Fibroblast of skin of left quadriceps (primary cell): ENCODE measurements at places on chromosomes 16 and 17.

DNA sequence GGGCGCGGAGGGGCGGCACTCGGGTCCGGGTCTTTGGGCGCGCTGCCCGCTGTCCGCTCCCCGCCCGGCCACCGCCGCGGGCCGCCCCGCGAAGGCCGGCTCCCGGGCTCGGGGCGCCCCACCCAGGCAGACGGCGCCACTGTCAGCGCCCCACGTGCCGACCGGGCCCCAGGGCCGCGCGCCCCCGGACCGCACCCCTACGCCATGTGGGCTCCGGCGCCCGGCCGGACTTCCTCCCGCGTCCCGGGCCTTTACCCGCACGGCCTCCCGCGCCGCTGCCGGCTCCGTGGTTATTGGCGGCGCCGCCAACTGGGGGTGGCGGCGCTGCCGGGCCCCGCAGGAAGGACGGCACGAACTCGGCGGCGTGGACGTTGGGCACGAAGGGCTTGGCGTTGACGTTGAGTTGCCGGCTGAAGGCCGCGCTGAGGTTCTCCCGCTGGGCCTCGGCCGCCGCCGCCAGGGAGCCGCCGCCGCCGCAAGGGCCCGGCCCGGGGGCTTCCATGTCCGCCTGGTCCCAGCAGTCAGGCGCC lies 577 bp downstream of the GSPT1 start:
- DNase-seq, result no peak

GRCh38 chr16:56266641-56267607 lies 75.6 kb downstream of the GNAO1 start:
- no peak for DNase-seq

DNA sequence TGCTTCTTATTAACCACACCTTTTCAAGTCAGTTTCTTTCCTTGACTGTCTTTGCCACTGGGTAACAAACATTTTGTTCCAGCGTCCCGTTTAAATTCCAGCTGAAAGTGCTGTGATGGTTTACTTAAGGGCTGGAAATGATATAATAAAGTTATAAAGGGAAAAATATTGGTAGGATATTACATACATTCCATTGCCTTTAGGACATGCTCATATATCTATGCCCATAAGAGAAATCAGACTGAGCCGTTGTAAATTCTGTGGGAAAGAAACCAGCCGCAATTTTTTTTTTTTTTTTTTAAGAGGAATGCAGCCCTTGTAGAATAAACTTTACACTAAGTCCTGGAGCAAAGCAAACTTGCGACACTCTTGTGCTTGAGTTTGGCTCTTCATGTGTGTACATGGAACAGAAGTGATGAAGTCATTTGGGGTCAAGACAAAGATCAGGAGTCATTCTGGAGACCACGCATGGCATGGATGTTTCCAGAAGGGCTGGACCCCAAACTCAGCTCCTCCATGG lies 210.9 kb downstream of the XYLT1 start:
- peak; percentile 58 for DNase-seq

- DNase-seq, result no peak
Measured at GRCh38 chr17:50200457-50201275, 765 bp downstream of the COL1A1 start.

DNA sequence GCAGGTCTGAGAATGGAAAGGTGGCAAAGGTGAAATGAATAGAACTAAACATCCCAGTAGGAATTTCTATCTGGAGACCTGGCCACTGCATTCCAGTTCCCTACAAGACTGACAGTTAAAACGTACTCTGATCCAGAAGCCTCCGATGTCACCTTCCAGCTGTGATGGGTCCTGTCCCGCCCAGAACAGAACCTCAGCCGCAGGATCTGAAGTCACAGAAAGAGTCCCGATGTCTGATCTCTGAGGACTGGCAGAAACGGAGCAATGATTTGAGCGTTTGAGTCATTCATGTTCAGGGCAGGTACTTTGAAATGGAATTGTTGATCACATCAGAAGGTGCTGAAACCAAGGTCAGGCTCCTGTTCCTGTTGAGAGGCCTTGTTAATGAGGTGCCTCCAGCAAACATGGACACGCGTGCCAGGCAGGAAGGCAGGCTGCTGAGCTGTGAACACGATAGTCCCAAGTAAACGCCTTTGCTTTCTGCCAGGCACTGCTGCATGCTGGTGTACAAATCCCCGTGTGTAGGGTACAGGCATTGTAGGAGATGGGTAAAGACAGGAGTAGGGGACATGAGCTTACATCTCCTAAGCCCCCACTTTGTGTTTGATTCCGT lies 61.4 kb downstream of the VAT1L start:
- no peak for DNase-seq

DNA sequence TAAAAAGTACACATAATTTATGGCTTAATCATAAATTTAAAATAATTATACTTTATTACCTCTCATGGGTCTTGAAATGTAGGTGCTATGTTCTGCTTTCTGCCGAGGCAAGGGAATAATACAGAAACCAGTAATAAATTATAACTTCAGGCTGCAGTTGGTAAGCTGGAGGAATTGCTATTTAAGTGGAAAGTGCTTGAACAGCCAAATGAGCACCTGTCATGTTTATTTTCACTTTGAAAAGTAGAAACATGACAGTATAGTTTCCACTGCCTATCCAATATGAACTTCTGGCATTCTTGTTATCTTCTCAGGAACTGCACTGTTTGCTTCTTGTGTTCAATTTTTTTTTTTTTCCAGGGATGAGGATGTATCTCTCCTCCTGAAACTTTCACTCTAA lies 146.0 kb downstream of the FTO start:
- DNase-seq, result no peak

DNA sequence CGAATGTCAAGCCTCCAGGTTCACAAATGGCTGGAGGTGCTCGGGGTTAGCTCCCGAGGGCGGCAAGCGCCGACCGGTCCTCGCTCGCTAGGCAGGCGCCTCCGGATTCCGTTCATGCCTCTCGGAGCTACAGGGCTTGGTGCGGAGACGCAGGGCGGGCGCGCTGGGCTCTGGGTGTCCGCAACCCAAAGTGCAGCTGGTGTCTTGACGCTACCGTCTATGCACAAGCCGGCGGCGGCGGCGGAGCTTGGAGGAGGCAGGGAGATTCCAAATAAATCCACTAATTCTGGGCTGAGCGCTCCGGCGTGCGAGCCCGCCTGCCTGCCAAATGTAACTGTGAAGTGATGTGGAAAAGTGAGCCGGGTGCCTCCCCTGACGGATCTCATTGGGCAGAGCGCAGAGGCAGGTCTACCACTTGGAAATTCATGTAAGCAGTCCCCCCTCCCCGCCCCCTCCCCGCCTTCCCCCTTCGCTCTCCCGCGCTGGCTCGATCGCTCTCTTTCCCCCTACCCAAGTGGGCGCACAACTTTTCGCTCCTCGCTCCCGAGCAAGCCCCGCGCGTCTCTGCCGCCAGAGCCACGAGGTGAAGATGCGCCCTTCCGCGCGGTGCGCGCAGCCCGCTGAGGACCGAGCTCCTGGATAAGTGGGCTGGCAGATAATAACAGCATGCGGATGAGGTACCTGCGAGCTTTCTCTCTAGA lies at the start of gene CDH8:
Gene CDH8, minus strand, starts transcription at position 338 of the 701 bp plus-strand sequence. CDS start 15,035 bp downstream, outside the sequence.
- DNase-seq, result no peak

GRCh38 chr16:24851700-24852099 lies 5.9 kb downstream of the SLC5A11 start:
- no peak for DNase-seq

DNA sequence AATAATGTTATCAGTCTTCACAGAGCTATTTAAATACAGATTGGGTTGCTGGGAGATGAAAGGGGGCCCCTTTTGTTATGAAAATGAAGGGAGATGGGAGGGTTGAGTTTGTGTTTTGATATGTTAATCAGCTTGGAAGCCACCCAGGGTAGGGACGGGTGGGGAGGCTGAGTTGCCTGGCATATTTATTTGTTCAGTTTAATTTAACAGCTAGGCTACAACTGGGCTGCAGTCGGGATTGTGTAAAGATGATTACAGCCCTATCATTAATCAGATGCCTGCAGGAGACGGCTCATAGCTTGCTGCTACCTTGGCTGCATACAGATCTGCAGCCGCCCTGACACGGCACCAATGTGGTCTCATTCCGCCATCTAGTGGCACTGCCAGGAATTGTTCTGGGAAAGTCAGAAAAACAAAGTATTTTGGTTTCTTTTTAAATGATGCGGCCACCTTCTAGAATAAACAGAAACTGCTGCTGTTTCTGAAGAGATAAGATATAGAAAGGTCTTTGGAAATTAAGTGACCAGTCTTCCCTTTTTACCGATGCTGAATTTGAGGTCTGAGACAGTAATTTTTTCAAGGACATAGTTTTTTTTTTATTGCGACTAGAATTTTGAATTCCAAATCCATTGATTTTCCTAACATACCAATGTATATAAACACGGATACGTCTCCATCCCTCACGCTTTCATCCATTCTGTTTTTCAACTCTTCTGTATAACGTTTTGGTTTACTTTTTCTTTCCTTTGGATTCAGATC lies 458.0 kb upstream of the ASIC2 start:
- DNase-seq, result peak; percentile 21

DNA sequence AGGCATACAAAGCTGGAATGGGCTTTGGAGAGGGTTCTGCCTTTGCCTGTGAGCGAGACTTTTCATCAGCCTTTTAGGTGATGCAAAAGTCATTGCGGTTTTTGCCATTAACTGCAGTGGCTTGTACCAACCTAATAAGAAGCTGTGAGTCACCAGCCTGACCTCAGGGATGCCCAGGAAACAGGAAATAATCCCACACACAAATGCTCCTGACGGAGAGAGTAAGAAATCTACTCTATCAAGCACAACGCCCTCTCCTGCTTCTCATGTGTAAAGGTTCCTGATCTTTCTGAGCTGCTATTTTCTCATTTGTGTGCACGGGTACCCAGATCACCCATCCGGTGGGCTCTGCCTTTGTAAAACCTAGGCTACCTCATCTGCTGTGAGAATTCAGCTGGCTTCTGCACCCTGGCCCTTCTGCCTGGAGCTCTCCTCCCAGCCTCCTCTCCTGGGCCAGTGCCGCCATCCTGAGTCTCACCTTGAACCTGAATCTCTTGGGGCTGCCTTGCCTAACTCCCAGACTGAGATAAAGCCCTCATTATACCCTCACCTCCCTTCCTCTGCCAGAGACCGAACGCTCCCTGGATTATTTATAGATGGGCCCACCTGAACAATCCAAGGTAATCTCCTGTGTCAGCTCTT lies 299.7 kb downstream of the C16orf95 start:
- peak; percentile 66 for DNase-seq

DNA sequence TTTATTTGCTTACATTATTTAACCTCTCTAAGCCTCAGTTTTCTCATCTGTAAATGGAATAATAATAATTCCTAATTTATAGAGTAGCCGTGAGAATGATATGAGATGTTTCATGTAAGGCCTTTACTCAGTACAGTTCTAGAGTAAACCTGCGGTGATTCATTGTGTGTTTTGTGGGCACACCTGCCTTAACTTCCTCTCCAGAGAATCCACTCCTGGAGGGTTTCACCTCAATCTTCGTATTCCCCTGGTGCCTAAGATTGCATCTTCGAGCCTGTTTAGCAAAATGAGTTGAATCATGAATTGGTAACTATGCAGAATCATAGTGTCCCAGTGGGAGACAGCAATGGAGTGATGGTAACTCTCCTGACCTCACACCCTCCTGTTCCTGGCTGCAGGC lies 52.3 kb downstream of the DNAH2 start:
- DNase-seq, result no peak

DNA sequence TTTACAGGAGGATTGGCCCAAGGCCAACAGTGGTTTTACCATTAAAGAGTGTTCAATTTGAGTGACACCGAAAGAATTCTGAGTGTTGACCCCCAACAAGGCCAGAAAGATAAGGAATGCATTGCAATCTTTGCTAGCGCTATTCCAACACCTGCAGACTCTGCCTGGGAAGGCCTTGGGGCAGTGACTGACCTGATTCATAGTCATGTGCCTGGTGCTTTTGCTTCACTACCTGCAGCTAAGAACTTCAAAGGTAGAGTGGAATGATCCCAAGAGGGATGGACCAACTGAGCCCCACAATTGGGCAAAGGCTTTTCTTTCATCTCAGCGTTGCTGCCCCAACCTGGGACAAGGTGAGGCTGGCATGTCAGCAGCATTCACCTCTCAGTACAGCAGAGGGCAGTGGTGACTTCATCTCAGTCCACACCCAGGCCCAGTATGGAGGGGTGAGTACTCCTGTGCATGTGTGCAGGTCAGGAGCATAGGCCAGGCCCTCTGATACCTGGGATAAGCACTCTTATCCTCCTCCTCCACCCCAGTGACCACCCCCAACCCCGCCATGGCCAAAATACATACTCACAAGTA lies 149.6 kb upstream of the GNAO1 start:
- DNase-seq, result no peak

DNA sequence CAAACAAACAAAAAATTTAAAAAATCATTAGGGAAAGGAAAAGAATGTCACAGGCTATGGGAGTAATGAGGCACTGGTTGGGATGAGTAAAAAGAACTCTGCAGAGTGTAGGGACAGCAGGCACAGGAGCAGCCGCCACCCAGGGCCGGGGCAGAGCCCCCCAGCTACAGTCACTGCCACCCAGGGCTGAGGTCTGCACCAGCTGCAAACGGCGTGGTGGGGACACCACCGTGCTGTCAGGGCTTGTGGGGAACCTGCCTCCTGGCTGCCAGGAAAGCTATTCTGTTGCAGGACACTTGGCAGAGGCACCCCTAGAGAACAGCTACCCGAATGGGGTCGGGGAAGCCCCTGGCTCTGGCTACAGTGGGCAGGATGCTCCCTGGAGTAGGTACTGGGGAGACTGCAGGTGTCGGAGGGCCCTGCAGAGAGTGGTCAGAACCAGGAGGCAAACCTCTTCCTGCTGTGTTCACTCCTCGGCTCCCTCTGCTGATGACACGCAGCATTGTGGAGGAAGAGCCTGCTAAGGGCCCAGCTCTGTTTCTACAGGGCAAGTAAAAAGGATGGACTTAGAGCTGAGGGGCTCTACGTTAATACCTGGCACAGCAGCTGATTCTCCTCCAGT lies 32.3 kb upstream of the CAPN15 start:
- DNase-seq, result no peak

DNA sequence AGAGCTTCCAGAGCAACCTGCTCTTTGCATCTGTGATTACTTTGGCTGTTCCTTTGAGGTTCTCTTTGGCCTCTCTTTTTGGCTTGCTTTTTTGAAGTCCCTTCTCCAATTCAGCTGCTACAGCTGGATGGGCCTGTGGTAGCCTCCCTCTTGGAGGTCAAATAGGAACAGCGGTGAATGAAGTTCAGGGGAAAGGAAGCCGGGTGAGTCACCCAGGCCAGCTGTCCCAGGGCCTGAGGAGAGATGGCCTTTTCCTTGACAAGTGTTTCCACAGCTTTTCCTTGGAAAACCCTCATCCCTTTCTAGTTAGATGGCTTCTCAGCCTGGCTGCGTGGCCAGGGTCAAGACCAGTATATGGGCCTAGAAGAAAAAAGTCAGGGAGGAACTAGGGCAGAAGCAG lies 103.1 kb downstream of the STX8 start:
- DNase-seq, result no peak

DNA sequence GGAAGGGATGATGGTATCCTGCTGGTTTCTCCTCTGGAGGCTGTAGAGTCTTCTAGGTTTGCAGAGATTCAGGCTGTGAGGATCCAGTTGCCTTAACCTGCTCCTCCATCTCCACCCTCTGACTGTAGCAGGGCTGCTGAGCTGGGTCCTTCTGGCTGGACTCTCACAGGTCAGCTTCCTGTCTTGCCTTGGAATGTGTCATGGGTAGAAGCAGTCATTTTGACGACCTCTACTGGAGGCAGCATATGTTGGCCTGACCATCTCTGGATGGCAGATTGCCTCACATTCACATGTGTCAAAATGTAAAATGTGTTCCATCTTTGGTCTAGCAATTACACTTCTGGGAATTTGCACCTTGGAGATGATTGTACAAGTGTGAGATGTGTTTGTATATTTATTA lies 504.4 kb upstream of the EEF2KMT start:
- DNase-seq, result no peak

- no peak for DNase-seq
Measured at GRCh38 chr17:49297141-49297540, 64.9 kb downstream of the ZNF652 start.

- DNase-seq, result no peak
Measured at GRCh38 chr17:15273141-15273793, 8.1 kb upstream of the PMP22 start.
